Endothelial cell (in vitro differentiated cells): ENCODE measurements at places on chromosomes 16 and 17.

- DNase-seq, result peak; percentile 79
These were observed 91.5 kb upstream of the TMEM97 start for GRCh38 chr17:28227316-28228108.

DNA sequence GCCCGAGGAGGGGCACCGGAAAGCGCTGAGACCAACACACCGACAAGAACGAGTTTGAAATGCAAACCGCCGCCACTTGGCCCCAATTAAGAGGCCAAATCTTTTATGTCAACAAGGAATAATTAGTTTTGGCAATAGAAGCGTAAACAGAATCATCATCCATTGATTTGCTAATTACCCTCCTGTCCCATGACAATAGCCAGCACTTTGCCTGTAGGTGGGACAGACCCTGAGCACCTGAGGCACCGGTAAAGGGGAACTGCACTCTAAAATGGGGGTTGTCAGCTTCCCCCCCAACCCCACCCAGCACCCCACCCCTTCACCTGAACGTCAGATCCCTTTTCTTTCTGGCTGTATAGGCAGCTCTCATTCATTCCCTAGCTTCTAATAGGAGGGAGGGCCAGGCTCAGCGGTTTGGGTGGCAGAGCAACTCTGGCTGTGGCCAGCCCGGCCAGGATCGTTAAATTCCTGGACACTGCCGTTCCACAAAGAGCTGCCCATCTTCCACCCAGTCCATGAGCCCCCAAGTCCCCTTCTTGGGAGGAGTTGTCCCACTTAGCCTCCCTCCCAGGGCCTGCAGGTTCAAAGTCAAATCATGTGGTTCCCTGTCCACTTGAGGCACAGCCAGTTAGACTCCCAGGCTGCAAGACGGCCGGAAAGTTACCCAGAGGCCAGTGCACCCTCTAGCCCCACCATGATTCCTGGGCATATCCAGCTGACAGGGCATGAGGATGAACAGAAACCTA, 45.8 kb downstream of the WNT3 start:
- no peak for DNase-seq

- no peak for DNase-seq
These were observed 52.0 kb upstream of the TEX2 start for GRCh38 chr17:64315032-64315490.

GRCh38 chr17:44310609-44311376, 2.4 kb downstream of the RUNDC3A start:
- DNase-seq, result no peak

DNA sequence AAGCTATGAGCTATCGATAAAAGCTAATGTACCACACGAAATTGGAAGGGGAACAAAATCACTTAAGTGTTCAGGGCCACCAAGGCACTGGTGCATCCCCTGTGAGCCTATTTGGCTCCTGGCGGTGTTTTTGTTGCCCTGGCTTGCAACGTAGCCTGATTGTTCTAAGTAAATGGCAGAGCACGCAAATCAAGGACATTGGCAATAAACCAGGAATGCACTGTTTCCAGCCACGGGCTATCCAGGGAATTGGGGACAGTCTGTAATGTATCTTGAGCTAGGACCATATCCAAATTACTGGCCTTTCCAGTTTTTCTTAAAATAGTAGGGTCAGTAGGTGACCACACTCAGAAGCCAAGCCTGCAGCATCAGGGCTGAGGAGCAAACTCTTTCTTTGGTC, 734.0 kb downstream of the MAF start:
- DNase-seq, result no peak

- no peak for DNase-seq
These were observed 59.6 kb downstream of the SMG6 start for GRCh38 chr17:2243953-2244352.
